Vein endothelial cell (primary cell): ENCODE measurements at places on chromosomes 16 and 17. TPM values are rescaled to one million over a fixed set of nuclear protein-coding genes. Genes with fewer than 3 reads are reported as not detected.

ITGAD gene
- not detected in 2 replicates for total RNA-seq

CES5A gene
- total RNA-seq, result not detected in 2 replicates

PRSS33 gene
- total RNA-seq, result not detected in 2 replicates

LLGL2 gene
- total RNA-seq, result 3.7 and 4.6 TPM in 2 replicates

RNF112 gene
- 0.10 TPM in 1 of 2 replicates, not detected in the other for total RNA-seq

MYH13 gene
- total RNA-seq, result not detected in 2 replicates

PPP1R1B gene
- total RNA-seq, result not detected in 2 replicates

SRSF1 gene
- total RNA-seq, result 267 and 354 TPM in 2 replicates

ARL5C gene
- not detected in 2 replicates for total RNA-seq

KRTAP9-2 gene
- total RNA-seq, result not detected in 2 replicates

TP53TG3D gene
- not detected in 2 replicates for total RNA-seq

CCL7 gene
- total RNA-seq, result 0.38 TPM in 1 of 2 replicates, not detected in the other

ENPP7 gene
- total RNA-seq, result not detected in 2 replicates

NOG gene
- 2.8 and 3.9 TPM in 2 replicates for total RNA-seq
